ENCODE measurements at places on chromosomes 1 and 21. TPM values are rescaled to one million over a fixed set of nuclear protein-coding genes. Genes with fewer than 3 reads are reported as not detected.

- no peak for DNase-seq
Measured at GRCh38 chr1:61494000-61494399, 230.9 kb downstream of the TM2D1 start.

- no peak for DNase-seq
Measured at GRCh38 chr21:36882776-36883175, 83.7 kb downstream of the HLCS start.

DNA sequence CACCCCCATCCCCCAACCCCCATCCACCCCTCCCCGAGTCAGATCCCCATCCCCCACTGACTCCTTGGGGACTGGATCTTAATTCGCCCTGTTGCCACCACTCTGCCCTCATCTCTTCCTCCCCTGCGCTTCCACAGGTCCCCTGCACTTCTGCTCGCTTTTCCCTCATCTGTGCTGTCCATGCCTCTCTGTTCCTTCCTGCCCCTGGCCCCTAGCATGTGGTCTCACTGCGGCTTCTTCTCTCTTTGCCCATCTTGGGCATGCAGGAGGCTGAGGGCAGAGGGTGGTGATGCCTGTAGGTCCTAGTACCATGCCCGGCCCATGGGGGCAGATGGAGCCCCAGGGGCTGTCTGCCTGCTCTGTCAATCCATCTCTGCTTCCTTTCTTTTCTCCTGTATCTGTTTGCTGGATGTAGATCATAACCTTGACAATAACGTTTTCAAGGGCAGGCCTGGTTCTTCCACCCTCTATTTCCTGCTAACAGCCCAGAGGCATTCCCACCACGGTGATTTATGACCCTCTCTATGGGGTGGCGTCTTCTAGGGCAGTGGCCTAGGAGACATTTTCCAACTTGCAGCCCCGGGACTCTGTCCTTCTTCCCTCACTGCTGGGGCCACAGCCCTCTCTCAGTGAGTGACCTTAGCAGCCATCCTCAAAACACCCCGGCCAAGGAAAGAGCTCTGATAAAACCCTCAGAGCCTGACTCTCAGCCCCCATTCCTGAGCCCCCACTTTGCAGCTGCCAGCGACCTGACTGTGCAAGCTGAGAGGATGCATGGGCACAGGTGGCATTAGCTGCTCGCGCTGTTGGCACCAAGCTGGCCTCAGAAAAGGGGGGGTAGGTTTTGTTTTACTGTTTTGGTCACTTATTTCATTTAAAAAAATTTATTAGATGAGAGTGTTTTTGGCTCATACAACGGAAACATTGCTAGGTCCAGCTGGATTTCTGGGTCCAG lies 33.9 kb downstream of the TMEM51 start:
- no peak for DNase-seq

PDE4B gene
- 1.4 TPM for total RNA-seq

HMCN1 gene
- total RNA-seq, result 0.66 TPM
